ENCODE measurements at places on chromosomes 5 and 9.

DNA sequence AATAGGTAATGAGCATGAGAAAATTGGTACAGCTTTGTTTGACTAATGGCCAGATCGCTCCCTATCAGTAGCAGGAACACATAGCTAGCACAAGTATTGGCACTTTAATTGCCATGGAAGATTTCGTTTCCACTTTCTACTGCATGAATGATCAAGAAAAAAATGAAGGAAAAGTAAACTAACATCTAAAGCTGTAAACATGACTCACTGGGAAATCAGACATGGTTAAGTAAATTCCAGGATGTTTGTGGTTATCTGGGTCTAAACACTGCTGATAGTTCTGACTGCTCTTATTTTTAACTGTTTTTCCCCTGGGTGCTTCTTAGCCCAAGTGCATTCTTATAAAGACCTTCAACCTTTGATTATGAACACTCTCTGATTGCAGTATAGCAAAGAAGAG lies 388.9 kb downstream of the NR2F1-AS1 start:
- no peak for DNase-seq

GRCh38 chr9:135661816-135662560 lies 1.1 kb upstream of the LCN9 start:
- DNase-seq: no peak

- no peak for DNase-seq
Observed at GRCh38 chr9:127561491-127562278, 50.4 kb upstream of the STXBP1 start.

- no peak for DNase-seq
Observed at GRCh38 chr5:89213573-89213972, 330.6 kb upstream of the MEF2C start.

DNA sequence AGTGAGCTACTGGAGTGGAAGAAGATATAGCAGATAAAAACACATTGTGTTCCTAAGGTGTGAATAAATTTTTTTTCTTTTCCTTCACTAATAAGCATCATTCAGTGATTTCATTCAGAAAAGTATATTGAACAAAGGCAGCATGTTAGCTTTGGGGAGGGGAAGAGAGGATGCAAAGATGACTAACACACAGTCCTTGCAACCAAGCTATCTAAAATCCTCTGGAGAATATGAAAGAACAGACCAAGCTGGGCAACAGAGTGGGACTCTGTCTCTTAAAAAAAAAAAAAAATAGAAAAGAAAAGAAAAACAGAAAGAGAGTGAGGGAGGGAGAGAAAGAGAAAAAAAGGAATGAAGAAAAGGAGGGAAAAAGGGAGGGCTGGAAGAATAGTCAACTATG lies 22.3 kb upstream of the OMD start:
- no peak for DNase-seq

DNA sequence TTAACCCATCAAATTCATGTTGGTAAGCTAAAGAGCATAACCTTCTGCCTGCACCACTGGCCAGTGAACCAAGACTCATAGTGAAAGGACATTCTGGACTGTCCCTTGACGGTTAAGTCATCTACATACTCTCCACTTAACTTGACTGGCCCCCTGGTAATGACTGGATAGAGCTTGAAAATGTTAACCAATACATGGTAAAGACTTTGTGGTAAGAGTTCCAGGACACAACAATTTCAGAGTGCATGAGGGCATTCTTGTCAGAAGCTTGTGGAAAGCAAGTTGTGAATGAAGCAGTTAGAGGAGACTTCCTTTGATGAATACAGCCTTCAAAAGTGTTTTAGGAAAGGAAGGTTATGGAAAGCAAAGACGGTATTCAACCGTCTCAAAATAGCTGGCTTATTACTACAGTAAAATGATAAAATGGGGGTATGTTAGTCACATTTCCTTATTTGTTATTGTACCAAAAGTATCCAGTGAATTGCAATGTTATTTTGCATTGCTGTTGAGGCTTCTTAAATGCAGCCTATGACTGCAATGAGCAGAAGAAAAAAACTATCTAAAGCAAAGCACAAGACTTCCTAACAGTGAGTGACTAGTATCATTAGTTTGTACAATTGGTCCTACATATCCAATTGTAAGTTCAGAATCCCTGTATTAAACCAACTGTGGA lies 47.2 kb upstream of the DAB2 start:
- DNase-seq: no peak

DNA sequence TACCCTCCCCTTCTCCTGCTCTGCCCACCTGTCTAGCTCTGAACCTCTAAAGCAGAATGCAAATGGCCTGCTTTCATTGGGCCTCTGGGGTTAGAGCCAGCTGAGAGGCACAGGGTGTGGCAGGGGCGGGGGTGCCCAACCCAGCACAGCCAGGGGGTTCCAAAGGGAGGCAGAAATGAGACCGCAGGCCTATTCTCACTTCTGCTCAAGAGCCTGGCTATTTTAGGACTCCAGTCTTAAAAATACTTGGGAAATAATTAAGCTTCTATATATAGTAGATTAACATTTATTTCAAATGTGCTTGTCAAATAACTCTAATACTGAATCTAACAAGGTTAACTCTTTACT lies 5.7 kb downstream of the QSOX2 start:
- DNase-seq: no peak

DNA sequence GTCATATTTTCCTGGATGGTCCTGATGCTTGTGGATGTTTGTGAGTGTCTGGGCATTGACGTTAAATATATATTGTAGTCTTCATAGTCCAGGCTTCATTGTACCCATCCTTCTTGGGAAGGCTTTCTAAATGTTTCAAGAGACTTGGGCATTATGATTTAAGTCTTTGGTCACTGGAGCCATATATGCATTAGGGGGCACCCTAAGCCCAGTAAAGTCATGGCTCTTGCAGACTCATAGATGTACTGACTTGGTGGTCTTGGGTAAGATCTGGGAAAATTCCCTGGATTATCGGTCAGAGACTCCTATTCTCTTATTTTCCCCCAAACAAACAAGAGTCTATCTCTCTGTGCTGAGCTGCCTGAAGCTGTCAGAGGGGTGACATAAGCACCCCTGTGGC lies 271.1 kb downstream of the TRIM36 start:
- DNase-seq: no peak

- DNase-seq: no peak
Observed at GRCh38 chr5:75510417-75510835, 1.0 kb downstream of the CERT1 start.

DNA sequence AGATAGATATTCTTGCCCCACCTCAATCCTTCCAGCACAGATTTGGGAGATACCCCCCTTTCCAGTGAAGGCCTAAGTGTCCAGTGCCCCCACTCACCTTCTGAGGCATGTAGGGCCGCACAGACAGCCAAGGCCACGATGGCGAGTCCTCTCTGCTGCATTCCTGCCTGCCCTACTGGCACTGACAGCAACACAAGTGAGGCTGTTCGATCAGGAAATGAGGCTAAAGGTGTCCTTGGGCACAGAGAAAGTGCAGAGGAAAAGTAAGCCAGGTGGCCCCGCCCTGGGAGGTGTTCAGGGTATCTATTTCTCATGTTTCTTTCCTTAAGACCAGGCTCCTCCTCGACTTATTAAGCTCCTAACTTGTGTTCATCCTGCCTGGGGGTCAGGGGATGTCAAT lies at the start of gene CCL28:
TSS of gene CCL28 (minus strand) at position 236 of the 400 bp plus-strand sequence. CDS start at position 161, 75 bp downstream.
- DNase-seq: no peak

- DNase-seq: no peak
Observed at GRCh38 chr5:147303976-147304375, 69.2 kb downstream of the STK32A start.

GRCh38 chr5:6522331-6522730 lies 73.7 kb downstream of the UBE2QL1 start:
- no peak for DNase-seq

DNA sequence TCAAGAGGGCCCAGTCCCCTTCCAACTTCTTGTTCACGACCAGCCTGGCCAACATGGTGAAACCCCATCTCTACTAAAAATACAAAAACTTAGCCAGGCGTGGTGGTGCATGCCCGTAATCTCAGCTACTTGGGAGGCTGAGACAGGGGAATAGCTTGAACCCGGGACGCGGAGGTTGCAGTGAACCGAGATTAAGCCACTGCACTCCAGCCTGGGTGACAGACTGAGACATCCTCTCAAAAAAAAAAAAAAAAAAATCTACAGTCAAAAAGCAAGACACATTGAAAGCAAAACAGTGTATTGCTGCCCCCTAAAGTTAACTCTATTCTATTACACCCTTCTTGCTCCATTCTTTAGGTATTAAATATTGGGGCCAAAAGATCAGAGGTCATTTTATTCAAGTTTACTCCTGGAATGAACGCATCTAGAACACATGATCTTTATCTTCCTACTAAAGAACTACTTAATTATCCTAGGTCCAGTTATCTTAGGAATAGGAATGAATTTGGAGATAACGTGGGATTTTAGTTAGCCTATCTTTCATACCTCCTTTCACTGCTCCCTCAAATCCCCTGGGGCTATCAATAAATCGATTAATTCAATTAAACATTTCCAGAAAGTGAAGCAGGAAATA lies 2.4 kb downstream of the ATG12 start:
- DNase-seq: peak; percentile 39

DNA sequence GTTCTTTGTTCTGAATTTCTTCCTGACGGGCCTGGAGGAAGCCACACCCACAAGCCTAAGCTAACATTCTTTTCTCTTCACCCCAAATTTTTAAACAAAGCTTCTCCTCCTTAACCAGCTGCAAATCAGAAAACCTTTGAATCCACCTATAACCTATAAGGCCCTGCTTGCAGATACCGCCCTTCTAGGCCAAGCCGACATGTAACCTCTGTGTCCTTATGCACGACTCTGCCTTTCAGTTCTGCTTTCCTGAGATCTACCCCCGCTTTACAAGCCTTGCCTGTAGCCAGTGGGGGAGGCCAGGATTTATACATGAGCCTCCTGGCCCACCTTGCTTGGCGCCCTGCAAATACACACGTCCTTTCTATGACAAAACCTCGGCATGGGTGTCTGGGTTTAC lies 19.3 kb downstream of the BRD9 start:
- no peak for DNase-seq

- DNase-seq: no peak
Observed at GRCh38 chr5:33931136-33931535, 5.0 kb upstream of the RXFP3 start.

DNA sequence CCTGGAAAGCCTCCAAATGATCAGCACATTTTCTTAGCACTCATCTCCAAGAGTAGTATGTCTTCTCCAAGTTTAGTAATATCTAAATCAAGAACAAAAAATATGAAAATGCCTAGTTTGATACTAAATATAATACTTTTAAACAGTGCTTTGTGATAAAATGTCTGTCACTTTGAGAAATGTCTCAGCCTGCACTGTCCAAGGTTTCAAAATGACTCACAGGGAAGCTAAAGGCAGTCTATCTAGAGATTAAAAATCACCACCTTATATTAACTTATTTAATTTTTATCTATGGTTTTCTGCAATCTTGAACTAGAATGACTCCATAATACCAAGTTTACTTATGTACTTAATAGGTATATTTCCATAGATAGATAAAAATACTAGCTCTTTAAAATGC lies 633.0 kb upstream of the C9orf72 start:
- no peak for DNase-seq

DNA sequence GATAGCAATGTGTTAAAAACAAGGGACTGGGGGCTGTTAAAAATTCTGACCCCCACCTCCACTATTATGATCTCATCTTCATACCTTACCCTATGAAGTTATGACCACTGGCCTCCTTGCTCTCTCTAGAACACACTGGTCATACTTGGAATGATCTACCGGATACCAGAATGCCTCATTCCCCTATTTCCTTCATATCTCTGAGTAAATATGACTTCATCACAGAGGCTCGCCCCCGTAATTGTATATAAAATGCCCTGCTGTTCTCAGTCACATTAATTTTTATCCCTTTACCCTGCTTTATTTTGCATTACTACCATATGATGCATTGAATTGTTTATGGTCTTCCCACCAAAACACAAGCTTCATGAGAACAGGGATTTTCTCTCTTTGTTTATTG lies 29.2 kb downstream of the IZUMO3 start:
- DNase-seq: no peak

DNA sequence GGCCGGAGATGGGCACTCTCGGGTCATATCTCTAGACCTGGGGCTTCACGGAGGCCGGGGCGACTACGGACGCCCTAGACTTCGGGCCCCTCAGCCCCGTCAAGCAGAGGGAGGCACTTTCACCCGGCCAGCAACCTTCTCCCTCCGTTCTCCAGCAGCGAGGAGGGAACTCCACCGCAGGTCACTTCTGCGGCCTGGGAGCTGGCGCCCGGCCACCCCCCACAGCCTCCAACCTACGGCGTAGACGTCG lies 201 bp downstream of the DOLK start:
- no peak for DNase-seq

GRCh38 chr9:110947491-110948044 lies 90.7 kb downstream of the LPAR1 start:
- DNase-seq: no peak

DNA sequence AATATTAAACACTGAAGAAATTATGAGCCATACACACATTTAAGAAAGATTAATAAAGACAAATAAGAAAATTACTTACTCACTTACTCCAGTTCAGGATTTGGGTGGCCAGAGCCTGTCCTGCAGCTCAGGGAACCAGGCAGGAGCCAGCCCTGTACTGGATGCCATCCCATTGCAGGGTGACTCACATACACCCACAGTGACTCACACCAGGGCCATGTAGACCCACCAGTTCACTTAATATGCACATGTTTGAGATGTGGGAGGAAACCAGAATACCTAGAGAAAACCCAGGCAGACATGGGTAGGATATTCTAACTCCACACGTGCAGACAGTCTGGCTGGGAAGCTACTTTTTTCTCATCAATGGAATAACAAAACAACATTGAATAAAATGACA lies 49.6 kb upstream of the ADRB2 start:
- no peak for DNase-seq

DNA sequence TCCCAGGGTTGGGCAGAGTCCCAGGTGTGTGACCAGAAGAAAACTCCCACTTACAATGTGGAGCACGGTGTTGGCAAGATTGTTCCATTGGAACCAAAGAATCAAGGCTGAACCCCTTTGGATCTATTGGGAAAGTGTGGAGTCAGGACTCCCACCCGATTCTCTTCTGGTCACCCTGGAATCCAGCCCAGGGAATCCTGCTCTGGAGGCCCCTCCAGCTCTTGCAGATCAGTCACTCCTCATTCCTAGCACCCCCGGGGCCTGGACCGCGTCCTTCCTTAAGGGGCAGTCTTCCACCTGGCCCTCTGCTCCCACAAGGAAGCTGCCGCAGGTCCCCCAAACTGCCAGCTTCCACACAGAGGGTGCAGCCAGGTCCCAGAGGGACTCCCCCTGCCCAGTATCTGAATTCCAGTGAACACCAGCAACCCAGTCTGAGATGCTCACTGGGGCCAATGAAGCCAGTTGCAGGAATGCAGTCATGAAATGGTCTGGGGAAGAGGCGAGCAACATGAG lies 170.1 kb downstream of the GADD45G start:
- no peak for DNase-seq

- DNase-seq: no peak
Observed at GRCh38 chr5:106796081-106796480, 874.7 kb downstream of the EFNA5 start.

DNA sequence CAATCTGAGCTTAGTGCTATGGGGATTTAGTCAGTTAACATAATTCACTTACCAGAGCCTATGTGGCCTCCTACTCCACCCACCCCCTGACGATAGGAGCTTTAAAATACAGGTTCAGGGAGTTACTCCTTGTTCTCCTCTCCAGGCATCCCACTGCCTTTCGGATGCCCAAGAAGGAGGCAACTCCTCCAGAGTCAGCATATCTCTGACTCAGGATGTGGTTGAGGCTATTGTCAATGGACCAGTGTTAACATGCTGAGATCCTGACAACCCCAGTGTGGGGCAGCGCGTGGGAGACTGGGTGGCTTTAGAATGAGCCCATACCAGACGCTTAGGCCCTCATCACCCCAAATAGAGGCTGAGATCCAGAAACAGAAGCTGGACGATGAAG lies 27.4 kb downstream of the BICD2 start:
- DNase-seq: no peak
